ENCODE measurements at places on chromosomes 2 and 18.

DNA sequence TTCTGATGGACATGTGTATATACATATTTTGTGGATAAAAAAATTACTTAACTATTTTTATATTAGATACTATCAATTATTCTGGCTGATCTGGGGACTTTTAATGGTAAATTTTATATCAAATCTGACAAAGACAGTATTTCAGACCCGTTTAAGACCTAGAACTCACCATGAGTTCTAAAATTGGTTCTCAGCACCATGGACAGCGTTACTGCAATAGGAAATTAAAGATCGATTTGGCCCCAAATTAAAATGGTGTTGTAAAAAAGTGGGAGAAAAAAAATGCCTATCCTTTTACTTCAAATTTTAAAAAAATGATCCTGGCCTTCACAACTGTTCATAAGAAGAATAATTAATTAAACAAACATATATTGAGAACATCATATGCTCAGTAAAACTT, 919 bp upstream of the SCN2A start:
- no peak for DNase-seq

GRCh38 chr2:232889876-232890401, 19.9 kb downstream of the SNORC start:
- no peak for DNase-seq

GRCh38 chr2:830419-831224, 120.0 kb upstream of the SNTG2 start:
- DNase-seq: no peak

DNA sequence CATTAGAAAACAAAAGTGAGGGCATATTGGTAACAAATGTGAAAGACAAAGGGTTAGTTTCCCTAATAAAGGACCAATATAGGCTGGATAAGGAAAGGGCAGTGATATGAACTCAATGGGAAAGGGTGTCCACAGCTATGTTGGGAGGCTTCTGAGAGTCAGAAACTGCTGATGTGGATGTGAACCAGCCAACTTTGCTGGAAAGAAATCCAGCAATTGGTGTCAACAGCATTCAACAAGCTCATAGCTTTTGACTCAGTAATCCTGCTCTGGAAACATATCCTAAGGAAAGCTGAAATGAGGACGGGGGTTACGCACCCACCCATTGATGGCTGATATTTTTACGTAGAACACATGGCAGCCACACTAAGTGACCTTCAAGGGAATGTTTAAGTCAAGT, 63.7 kb downstream of the ARL4C start:
- no peak for DNase-seq

GRCh38 chr18:48216639-48217257, 192.4 kb downstream of the ZBTB7C start:
- DNase-seq: no peak

DNA sequence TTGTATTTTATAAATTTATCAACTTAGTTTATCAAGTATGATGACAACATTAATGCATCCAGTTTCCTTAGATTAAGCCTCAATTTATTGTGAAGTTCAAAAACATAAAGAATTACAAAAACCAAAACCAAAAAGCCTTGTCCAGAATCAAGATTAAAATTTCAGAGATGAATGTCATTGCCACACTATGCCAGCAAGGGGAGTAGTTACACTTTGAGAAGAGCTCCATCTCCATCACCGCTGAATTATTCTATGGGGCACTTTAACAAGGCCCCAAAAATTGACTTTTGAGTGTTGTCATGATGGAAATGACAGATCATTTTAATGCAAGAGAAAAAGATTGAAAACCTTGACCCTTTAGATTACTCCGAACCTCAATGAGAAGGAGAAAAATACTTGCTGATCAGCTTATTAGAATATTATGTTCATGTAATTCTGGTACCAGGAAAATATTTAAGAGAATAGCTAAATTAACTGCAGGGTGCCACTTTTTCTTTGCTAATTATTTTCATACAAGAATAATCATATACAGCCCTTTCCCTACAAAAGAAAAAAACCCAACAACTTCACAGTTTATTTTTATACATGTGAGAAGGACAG, 152.5 kb upstream of the AQP4 start:
- no peak for DNase-seq
